ENCODE measurements at places on chromosomes 2 and 18. TPM values are rescaled to one million over a fixed set of nuclear protein-coding genes. Genes with fewer than 3 reads are reported as not detected.

The FAM237A gene
- not detected for total RNA-seq

The MYO1B gene
- total RNA-seq = 75.4 TPM

The PNO1 gene
- 7.2 TPM for total RNA-seq

The NAT8 gene
- total RNA-seq = not detected

The ST8SIA3 gene
- total RNA-seq = 16.6 TPM

The ZNF396 gene
- total RNA-seq = 4.4 TPM

The GKN2 gene
- total RNA-seq = not detected
